ENCODE measurements at places on chromosomes 13 and 19.

GRCh38 chr19:4061178-4061682 is 5.5 kb downstream of the ZBTB7A start:
- DNase-seq = no peak

GRCh38 chr19:1570836-1571235 is 2.7 kb upstream of the MEX3D start:
- no peak for DNase-seq

DNA sequence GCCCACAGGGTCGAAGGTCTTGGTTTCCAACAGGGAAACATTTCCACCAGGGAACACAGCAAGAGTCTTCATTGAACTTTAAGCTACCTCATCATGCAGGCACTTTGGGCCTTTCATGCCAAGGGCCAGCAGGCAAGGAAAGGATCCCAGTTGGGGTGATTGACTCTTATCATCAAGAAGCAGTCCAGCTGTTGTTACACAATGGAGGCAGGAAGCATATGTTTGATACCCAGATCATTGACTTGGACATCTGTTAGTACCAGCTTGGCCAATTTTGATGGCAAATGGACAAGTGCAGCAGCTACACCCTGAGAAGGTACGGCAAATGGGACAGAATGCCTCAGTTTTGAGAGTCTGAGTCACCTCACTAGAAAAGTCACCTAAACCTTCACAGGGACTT is 10.9 kb upstream of the RCBTB1 start:
- no peak for DNase-seq

DNA sequence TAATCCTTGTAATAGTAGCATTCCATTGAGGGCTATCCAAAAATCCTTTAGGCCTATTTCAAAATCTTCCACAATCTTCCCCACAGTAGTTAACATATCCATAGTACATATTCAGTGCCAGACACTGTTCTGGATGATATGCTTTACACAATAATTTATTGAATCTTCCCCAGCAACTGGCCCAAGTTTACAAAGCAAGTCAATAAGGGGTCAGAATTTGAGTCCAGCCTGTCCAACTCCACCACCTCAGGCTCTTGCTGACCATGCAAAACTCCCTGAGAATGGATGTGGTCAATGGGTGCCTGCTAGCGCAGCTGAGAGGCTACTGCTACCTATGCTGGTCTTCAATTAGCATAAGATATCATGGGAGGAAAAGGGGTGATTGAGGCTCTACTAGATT is 529.6 kb downstream of the FGF9 start:
- no peak for DNase-seq

DNA sequence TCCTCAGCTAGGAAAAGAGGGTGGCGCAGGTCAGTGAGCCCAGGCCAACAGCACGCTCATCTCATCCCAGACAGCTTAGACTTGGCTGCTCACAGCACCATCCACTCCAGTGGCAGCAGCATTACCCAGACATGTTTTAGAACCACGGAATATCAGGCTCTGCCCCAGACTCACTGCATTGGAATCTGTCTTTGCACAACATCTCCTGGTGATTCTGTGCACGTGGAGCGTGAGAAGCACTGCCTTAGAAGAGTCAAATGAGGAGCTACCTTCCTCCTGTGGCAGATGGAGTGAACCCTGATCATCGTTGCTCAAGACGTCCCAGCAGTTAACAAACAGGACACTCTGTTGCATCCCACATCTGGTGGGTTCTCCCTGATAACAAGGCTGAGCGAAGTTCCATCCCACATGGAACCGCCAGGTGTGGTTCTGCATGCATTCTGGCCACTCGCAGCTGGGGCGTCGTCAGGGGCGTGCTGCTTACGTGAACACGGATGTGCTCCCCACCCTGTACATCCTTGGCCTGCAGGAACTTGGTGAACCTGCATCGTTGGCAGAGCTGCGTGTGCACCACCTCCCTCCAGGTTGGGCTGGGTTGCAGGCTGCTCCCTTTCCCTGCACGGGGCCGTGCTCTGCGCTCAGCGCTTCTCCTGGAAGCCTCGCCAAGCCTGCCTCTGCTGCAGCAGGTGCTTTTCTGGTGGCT is 25.2 kb upstream of the ATP11A start:
- no peak for DNase-seq

- DNase-seq = no peak
Measured at GRCh38 chr13:98909016-98909415, 68.8 kb downstream of the DOCK9 start.

- no peak for DNase-seq
Measured at GRCh38 chr19:50492303-50493052, 15.8 kb upstream of the GARIN5A start.

Measured in GM10248 (cell line).